ENCODE measurements at places on chromosomes 6 and 20.

DNA sequence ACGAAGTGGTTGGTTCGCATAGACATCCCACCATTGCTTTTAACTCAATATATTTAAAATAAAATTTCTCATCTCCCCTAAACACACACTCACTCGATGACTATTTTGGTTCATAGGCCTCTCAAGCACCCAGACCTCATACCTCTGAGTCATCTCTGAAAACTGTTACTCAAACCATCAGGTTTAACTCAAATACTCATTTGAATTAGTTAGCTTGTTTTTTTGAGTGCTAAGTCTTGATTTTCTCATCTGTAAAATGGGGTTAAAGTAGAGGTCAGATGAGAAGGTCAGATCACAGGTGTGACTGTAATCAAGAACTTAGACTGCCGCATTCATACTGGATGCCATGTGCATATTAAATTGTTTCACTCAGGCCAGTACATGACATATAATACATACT is 243.9 kb upstream of the TENT5A start:
- no peak for DNase-seq

- no peak for DNase-seq
Measured at GRCh38 chr20:63578224-63579016, 4.4 kb upstream of the HELZ2 start.

DNA sequence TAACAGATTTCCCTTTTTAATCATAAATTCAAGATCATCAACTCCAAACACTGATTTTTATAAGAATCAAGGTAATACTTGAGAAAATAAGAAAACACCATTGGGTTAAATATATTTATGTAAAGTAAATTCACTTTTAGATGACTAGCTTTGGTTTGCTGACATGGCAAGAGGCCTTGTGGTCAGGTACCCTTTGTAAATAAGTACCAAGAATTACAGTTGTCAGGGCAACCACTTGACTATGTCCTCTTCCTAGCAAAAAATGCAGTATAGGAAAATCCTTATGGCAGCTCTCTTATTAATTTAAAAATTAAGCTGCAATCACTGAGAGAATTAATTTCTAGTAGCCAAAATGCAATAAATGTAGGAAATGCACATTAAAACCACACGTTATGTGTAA is 153.8 kb downstream of the INSM1 start:
- no peak for DNase-seq

DNA sequence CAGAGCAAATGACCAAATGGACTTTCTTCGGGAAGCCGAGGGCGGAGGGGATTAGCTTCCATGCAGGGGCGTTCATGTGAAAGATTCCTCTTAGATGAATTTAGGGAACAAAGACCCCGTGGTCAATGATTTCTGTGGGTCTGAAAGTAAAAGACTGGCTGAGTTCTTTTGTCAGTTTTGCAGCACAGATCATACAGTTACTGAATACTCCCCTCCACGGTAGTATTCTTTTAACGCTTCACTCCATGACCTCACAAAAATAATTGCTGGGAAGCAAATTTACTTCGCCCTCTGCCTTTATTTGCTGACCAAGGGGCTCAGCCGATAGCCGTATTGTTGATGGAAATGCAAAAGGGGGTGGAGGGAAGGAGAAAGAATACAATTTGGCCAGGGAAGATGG is 86.0 kb upstream of the SALL4 start:
- no peak for DNase-seq

DNA sequence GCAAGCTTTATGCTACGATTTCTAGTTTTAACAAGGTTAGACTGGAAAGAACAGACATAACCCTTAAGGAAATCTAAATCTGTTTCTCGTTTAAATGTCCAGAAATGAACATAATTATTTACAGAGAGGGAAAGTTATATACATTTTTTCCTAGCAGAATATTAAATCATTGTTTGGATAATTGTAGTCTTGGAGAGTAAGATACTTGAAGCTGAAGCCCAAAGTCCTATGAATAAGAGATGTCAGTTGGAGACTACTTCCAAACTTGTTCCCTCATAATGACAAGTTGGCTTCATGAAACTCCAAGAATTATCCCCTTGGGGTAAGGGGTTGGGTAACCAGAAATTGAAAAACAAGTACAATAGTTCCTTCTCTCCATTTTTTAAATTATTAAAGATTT is 911.1 kb upstream of the MAN1A1 start:
- DNase-seq = no peak

DNA sequence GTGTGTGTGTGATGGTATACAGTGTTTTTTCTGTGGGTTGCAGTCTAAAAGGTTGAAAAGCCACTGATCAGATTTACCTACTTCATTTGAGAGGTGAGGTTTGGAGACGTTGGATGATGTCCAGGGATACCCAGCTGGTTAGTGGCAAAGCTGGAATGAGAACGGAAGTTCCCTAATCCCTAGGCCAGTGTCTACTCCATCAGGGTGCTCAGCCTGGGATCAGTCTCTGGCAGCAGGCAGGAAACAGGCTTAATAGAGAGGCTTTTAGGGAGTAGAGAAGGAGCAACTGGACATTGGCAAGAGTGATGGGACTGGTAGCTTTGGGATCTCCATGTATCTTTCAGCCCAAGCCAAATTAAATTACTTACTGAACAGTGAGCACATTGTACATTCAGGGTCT is 80.7 kb downstream of the C6orf52 start:
- DNase-seq = no peak

GRCh38 chr20:62540504-62540903 is 64.7 kb upstream of the GATA5 start:
- no peak for DNase-seq

DNA sequence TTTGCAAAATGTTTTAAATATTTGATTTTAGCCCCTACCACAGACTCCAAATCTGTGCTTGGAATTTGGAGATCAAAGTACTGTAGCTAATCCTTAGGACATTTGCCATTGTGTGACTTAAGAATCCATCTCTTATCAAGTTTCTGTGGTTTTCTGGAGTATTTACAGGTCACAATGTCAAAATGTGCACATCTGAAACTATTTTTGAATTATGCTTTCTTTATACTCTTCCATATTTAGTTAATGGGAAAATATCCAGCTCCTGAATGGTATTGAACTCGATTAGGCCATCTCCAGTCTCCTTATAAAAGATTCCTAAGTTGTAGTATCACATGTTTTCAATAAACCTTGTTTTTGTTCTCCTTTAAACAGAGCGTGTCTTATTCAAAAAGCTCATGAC is 162.5 kb downstream of the KHDC1L start:
- DNase-seq = no peak

DNA sequence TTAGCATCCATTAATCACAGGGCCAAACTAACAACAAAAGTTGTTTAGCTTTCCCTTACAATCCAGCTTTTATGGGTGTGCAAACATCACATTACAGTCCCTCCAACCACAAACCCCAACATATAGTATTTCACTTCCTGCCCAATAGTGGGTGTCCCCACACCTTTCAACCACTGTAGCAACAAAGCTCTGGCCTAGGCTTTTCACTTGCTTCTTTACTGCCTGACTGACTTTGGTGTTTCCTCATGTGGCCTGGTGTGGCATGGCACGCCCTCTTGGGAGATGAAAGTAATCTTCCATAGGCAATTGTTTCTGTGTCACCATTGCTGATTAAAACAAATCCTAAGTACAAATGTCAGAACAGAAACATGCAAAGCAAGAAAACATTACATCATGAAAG is 46.3 kb downstream of the MCM8 start:
- DNase-seq = no peak

DNA sequence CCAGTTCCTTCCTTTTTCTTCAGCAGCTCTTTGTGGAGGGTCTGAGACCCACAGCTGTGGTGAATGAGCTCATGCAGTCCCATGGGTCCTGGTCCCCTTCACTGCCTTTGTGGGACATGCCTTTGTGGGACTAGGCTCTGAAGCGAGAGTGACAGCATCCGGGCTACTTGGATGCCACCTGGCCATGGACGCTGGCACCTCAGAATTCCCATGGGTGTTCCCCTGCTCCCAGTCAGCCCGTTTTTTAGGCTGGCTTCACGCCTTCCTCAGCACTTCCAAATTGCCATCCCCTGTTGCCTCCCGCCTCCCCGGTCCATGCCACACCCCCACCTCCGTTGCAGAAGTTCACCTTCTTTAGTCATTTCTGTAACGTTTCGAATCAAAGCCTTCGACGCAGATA is 45.1 kb downstream of the RAMACL start:
- DNase-seq = no peak

DNA sequence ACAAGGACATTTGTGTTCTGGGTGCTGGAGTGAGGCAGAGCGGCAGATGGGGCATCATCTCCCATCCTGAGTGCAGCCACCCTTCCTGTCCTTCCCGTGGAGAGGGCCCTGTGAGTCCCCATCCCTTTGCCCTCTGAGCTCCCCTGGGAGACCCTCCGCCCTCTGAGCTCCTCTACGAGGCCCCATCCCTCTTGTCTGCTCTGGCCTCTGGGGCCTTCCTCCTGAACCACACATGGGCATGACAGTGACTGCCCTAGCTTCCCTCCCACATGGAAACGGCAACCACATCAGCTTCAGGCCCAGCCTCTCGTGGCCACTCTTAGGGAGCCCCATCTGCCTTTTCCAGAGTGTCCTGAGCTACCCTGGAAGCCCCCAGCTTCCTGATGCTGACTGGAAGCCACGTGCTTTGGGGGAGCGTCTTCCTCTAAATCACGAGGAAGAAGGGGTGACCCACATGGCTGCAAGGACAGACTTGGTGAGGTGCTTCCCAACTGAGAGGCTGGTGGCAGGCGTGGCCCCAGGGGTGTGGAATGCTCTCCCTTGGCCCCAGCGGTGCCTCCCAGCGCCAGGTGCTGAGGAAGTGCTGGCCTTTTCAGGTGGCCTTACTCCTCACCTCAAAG is 52.6 kb downstream of the GINS1 start:
- DNase-seq = no peak

DNA sequence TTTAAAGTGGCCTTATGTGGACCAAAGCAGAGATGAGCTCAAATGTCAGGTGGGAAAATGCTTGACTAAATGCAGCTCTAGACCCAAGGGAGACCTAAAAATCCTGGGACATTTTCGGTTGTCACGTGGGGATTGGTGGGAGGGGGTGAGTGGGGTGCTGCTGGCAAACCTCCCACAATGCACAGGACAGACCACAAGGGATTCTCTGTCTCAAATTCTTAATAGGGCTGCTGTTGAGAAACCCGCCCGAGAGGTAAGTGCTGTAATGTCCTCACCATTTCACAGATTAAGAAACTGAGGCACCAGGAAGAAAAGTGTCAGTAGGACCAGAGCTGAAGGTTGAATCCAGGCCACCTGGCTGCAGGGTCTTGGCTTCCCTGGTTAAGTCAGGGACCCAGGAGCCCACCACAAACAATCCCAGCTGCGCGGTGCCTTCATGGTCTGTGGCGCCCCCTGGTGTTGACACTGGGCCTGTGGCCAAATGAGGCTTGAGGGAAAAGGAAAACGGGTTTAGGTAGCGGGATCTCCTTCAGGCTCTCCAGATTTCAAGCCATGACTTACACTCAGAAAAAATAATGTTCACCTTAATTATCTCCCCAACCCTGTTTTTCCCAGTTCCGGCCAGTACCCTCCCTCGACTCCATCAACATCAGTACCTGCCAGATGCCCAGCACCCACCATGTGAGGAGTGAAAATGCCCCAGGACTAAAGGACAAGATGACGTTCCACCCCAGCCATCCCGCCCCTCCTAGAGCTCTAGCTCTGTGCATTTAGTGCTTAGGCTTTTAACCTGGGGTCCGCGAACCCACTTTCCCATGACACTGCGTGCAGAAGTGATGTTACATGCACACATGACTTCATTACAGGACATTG is 7.2 kb downstream of the HLA-G start:
- peak; percentile 66 for DNase-seq

DNA sequence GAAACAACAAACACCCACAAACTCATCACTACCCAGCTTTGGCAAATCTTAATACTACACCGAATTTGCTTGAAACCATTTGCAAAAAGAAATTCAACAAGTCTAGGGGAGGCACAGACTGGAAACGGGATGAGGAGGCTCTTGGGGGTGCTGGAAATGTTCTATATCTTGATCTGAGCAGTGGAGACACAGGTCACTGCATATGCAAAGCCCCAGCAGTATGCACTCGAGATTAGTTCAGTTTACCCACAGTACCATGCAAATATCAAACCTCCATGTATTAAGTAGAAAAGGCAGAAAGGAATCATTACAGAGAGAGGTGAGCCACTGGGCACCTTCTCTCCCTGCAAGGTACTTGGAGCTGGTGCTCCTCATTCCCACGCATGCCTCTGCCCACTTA is 75.9 kb downstream of the PREX1 start:
- no peak for DNase-seq

Measured in activated naive CD4-positive, alpha-beta T cell treated with anti-CD3 and anti-CD28 coated beads, Interleukin-2, amount 50 U/mL, for 72 hours (primary cell).